Nucleus accumbens (tissue), 56 donors: ENCODE measurements at places on chromosomes 1 and 21.

GRCh38 chr1:213337025-213337678 lies 286.1 kb downstream of the RPS6KC1 start:
- no peak for DNase-seq

- DNase-seq: no peak
Measured at GRCh38 chr1:246792603-246793002, 68.4 kb downstream of the SCCPDH start.

GRCh38 chr1:74467786-74468377 lies 44.5 kb downstream of the LRRC53 start:
- DNase-seq: no peak

DNA sequence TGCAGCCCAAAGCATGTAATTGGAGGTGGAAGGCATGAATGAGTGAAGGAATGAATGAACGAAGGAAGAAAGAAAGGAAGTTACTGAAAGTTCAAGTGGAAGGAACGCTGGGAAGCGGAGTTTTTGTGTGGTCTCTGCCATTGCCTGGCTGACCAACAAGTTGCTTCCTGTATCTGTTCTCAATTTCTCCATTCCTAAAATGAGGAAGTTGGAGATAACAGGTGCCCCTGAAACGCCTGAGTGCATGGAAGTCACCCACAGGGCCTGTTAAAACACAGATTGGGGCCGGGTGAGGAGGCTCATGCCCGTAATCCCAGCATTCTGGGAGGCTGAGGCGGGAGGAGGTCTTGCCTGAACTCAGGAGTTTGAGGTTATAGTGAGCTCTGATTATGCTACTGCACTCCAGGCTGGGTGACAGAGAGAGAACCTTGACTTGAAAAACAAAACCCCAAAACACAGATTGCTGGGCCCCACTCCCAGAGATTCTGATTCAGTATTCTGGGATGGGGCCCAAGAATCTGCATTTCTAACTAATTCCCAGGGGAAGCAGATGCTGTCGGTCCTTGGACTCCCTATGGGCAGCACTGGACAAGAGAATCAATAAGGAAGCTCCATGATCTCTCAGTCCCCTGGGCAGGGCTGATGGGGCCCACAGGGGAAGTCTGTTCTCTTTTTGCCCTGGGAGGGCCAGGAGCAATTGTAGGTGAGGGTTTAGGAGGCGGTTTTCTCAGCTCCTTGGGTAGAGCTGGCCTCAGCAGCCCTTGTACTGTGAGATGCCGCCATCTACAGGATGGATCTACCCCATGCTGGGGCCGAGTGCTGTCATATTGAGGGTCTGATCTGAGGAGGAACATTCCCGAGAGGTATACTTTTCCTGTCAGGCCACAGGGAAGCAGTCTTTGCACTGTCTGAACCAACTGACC lies 3.3 kb upstream of the CNR2 start:
- no peak for DNase-seq

DNA sequence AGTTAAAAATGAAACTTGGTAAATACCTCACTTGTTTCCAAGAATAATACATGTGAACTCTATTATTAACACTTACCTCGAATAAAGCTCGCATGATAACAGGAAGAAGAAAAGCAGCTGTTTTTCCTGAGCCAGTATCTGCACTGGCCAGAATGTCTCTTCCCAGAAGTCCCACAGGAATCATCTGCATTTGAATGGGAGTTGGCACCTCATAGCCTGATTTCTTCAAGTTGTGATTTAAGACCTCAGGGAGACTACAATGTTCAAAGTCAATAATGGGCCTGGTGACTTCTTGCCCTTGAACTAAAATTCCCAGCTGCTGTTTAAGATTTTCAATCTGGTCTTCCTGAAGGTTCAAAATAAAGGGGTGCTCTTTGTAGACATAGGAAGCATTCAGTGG lies 3.8 kb downstream of the DDX59 start:
- DNase-seq: no peak

DNA sequence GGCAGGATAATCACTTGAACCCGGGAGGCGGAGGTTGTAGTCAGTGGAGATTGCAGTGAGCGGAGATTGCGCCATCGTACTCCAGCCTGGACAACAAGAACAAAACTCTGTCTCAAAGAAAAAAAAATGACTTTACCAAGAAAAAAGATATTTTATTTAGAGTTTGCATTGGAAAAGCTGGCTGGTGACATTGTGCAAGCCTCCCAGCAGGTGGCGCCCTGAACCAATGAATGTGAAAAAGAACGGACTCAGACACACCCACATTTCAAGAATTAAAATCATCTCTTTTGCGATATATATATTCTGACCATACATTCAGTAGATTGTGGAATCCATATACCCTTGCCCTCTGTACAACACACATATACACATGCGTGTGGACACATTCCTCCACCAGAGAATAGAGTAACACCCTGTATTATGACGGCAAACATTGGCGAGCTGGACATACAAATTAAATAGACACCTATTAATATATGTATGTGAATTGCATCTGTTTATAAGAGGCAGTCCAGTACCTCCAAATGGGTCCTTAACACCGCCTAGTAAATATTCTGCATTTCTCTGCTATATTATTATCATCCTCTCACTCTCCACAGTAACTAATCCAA lies 39.0 kb upstream of the CADM3 start:
- peak; percentile 56 for DNase-seq

DNA sequence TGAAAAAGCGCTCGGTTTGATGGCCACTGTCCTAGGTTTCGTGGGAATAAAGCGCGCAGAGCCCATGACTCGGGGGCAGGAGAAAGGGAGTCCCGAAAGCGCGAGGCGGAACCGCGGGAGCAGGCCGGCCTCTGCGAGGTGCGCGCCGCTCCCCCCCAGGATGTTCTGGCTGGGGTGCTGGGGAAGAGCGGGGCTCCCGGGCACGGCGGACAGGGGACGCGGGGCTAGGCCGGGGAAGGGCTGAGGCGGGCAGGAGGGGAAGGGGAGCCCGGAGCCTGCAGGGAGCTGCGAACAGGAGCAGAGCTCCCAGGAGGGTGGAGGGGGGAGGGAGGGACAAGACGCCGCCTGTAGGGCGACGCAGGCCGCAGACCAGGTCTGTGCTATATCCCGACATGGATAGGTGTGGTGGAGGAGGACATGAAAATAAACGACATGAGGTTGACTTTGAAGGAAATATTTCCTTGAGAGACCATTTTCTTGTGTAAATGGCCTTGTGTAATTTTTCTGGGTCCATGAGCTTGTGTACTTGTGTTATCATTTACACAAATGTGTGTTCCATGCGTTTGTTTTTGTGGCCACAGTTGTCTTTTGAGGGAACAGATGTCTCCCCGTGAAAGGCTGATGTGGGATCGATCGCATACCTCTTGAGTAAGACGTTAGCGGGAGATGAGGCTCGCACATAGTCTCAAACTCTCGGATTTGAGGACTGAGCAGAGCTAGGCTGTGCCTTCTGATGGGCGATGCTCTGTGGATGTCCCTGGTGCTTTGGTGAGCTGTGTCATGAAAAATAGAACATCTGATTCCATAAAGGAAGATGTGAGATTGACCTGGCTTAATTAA lies 1.3 kb downstream of the PCNT start:
- DNase-seq: peak; percentile 38

- no peak for DNase-seq
Measured at GRCh38 chr1:198447468-198447867, 93.0 kb downstream of the ATP6V1G3 start.

GRCh38 chr21:33185852-33186251 lies 43.9 kb upstream of the IFNAR2 start:
- no peak for DNase-seq

GRCh38 chr1:224267925-224268324 lies 62.0 kb downstream of the NVL start:
- DNase-seq: no peak

GRCh38 chr1:244865028-244865371 lies 657 bp upstream of the HNRNPU start:
- DNase-seq: peak; percentile 59
